ENCODE measurements at places on chromosomes 11 and 22. TPM values are rescaled to one million over a fixed set of nuclear protein-coding genes. Genes with fewer than 3 reads are reported as not detected.

- DNase-seq = no peak
Observed at GRCh38 chr11:112235750-112236390, 9.6 kb downstream of the PTS start.

GRCh38 chr11:45930031-45930794 is 7.8 kb downstream of the LARGE2 start:
- peak; percentile 82 for DNase-seq

DNA sequence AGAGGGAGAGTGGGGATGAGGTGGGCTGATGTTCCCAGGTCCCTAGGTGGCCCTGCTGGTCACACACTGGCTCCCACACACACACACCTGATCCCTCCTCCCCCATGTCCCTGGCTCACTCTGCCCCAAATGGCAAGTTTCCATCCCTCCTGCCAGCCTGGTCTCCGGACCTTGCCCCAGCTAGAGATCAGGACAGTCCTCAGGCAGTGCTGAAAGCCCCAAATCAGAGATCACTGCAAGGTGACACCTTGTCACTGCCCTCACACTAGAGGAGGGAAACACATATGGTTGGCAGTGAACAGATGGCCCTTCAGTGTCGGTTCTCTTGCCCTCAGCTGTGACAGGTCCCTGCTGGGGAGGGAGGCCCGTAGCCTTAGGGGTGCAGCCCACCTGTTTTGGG is 7.6 kb downstream of the TMPRSS5 start:
- no peak for DNase-seq

The OR4A47 gene
- total RNA-seq = not detected

DNA sequence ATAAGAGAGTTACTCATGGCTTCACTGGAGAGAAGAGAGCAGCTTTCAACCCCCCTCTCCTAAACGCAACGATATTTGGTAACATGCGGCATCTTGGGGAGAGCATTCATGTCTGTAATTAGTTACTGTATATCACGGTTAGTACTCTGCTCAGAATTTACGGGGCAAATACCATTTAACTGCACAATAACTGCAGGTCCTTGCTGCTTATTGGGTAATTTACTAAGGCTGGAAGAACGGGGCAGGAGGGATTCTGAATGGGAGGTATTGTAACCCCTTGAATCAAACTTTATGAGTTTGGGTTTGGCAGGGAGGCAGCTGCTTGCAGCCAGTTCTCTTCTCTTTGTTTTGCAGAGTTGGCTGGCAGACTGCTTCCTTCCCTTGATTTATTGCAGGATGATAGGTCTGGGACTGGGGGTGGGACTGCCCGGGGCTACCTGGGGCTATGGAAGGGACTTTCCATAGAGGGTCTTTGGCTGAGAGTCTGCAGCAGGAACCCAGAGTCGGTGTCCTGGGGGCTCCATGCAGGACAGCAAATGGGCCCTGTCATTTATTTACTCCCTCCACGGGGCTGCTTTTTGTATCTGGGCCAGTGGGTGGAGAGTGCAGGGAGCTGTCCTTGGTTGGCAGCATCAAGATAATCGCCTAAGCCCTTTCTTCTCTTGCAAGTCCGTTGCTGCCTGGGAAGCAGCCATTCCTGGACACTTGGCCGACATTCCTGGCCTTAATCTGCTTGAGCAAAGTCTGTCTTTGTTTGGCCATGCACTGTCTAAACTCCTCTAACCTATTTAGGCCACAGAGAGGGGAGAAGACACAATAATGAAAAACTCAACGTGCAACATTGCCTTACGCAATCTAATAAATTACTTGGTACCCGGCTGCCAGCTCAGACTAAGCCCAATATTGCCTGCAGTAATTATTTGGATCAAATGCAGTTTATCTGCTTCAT is 188.9 kb downstream of the ST3GAL4 start:
- DNase-seq = no peak

The RCOR2 gene
- 1.6 TPM for total RNA-seq

The DDTL gene
- total RNA-seq = 3.8 TPM

The AIFM3 gene
- total RNA-seq = 73.1 TPM

- no peak for DNase-seq
Observed at GRCh38 chr11:69635804-69636511, 5.0 kb upstream of the CCND1 start.

Measured in mucosa of descending colon (tissue), 3 donors.